ENCODE measurements at places on chromosomes 7 and 10. TPM values are rescaled to one million over a fixed set of nuclear protein-coding genes. Genes with fewer than 3 reads are reported as not detected.

DNA sequence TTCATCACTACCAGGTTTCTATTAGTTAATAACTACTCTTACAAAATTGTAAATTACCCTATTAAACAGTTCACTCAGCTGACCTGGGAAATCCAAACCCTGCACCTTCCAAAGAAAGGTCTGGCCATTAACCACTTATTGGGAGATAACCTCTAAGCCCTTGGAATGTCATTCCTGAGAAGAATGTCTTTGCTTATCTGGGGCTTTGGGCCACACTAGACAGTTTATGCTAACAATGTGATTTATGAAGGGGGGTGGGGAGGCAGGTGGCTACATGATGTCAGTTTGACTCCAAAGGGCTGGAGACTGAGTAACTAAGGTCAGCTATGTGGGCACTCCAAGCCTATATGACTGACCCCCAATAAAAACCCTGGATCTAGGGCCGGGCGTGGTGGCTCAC is 50.7 kb downstream of the AKR1D1 start:
- DNase-seq, result no peak

Gene HOXA13
- not detected for total RNA-seq

DNA sequence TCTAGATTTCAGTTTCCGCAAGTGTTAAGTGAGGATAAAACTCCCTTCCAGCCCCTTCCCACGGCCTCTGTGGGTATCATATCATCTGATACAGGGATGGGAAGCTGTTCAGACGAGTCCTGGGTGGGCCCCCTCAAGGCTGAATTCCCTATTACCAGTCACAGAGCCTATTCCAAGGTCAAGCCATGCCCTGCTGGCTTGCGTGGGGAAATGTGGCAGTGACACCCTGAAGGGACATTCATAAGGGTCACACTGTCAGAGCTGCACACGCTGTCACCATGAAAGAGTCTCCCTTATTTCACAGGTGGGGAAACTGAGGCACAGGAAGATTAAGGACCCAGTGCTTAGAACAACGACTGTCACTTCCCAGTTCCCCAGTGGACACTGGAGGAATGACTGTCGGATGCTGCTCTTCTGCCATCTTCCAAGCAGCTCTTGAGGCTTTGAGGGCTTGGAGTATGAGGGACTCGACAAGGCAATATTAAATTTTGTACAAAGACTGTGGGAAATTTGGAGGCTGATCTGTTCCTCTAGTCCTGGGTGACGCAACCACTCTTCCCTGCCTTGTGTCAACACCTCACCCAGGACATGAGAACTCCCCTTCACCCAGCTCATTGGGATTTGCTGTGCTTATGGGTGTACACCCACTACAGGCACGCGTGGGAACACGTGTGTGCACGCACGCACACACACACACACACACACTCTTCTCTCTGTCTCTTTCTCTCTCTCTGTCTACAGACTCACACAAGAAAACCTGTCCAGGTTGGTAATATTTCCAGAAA is 386.0 kb downstream of the RPS24 start:
- DNase-seq, result no peak

DNA sequence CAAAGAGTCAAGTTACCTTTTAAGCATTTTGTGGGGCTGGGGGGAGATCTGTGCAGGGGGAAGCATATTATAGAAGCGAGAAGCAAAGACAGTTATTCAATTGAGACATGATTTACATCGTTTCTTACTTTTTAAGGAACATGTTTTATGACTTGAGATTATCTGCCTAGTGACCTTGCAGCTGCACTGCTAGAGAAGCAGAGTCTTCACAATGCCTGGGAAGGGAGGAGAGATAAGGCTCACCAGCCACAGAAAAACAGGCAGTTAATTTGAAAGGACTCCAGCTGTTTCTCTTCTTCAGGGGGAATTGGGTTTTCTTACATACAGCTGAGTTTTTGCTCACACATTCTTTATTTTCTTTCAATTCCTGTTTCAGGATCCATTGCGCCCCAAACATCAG is 31.0 kb downstream of the PHYH start:
- no peak for DNase-seq

- no peak for DNase-seq
These were observed 96.1 kb downstream of the SH3PXD2A start for GRCh38 chr10:103759100-103759781.

DNA sequence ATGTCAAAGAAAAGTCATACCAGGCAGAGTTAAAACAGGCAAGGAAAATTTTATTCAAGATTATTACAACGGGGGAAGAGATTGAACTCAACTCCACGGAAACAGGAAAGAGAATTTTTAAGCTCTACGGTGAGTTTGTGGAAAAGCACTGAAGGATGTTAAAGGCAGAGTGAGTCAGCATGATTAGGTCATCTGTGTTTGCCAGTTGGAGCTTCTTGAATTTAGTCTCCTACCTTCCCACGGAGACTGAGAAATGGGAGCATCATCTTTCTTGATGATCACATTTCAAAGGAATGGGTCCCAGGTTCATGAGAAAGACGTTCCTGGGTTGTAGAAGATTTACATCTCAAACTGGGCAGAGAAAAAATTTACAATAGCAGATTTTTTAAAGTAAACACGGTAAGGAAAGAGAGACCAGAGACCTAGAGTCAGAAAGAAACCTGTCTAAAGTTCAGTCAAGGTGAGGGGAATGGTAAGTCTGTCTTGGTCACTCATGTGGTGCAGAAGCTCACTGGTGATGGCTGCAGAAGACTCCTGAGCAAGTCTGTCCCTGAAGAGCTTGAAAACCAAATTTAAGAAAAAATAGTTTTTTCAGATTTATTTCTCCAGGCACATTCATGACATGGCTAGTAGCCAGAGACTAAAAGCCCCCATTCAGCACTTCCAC is 516.9 kb upstream of the LRRN3 start:
- DNase-seq, result no peak

Gene ASB10
- not detected for total RNA-seq

DNA sequence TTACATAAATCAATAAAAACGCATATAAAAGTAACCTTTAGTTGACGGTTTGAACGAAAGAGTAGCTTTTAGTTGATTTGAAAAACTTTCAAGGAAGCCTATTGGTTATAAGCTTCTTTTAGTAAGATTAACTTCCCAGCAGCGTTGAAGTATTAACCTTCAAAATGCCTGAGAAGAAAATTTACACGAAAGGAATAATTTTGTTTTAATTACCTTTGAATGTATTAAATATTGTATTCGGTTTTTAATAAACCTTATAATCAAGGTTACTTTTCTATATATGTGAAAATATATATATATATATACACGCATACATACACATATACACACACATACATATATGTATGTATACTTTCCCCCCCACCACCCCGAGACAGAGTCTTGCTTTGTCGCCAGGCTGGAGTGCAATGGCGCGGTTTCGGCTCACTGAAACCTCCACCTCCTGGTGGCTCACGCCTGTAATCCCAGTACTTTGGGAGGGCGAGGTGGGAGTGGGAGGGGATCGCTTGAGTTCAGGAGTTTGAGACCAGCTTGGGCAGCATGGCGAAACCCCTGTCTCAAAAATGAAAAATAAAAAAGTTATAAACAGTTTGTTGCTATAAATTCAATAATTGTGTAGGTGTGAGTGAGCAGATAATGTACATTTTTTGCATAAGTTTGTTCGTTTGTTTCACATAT is 57.6 kb upstream of the EZH2 start:
- no peak for DNase-seq

- DNase-seq, result no peak
These were observed at the start of gene GAD2 for GRCh38 chr10:26216585-26217395. Gene GAD2, plus strand, starts transcription at chr10:26216774. Its CDS starts 36 bp downstream, at chr10:26216810.

GRCh38 chr10:91901784-91902677 is 7.3 kb downstream of the FGFBP3 start:
- DNase-seq, result no peak

DNA sequence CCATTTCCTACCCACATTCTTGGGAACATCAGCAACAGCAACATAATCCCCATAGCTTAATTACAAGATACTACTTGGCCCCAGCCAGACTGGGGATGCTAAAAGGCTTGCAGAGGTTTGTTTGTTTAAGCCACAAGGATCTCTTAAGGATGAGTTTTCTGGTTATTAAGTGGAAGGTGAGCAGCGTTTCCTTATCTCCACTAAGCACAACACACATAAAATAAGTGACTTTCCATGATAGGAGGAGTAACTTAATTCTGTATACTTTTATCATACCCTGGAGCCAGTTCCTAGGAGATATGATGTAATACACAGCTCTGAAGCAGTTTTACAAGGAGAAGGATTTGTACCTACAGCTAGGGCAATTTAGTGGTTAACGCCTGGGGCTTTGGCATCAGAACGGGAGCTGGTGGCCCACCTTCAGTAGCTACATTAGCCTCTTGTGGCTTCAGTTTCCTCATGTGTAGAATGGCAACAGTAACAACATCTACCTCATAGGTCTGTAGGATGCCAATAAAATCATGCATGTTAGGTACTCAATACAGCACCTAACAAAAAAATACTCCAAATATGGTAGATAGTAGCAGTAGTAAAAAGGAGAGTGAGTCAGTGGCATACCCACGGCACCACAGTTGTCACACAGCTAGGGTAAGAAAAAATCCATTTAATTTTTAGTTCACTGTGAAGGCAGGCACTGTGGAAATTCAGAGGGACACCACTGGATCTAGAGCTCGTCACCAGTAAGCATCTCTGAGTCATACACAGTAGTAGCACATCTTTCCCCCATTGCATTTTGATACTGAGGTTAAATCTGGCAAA is 55.2 kb downstream of the DOCK4 start:
- no peak for DNase-seq

Gene MEOX2
- 1.4 TPM for total RNA-seq

GRCh38 chr10:115850666-115851065 is 422.3 kb downstream of the GFRA1 start:
- DNase-seq, result no peak

Gene ADAP1
- total RNA-seq, result 13.0 TPM

All from esophagus squamous epithelium (tissue), 5 donors.